IMR-90 (cell line): ENCODE measurements at places on chromosomes 6 and 20.

DNA sequence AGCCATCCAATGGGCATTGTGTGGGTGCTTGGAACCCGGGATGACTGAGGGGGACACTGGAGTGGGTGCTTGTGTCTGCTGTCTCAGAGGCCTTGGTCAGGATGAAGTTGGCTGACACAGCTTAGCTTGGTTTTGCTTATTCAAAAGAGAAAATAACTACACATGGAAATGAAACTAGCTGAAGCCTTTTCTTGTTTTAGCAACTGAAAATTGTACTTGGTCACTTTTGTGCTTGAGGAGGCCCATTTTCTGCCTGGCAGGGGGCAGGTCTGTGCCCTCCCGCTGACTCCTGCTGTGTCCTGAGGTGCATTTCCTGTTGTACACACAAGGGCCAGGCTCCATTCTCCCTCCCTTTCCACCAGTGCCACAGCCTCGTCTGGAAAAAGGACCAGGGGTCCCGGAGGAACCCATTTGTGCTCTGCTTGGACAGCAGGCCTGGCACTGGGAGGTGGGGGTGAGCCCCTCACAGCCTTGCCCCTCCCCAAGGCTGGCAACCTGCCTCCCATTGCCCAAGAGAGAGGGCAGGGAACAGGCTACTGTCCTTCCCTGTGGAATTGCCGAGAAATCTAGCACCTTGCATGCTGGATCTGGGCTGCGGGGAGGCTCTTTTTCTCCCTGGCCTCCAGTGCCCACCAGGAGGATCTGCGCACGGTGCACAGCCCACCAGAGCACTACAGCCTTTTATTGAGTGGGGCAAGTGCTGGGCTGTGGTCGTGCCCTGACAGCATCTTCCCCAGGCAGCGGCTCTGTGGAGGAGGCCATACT lies 49.4 kb downstream of the PYGB start:
- no peak overlapping the region for H3K4me3 ChIP-seq
- H3K36me3 ChIP-seq: peaks cover 46% of the 10 kb centered on the region
- H3K27me3 ChIP-seq: no peaks in the 10 kb centered on the region

DNA sequence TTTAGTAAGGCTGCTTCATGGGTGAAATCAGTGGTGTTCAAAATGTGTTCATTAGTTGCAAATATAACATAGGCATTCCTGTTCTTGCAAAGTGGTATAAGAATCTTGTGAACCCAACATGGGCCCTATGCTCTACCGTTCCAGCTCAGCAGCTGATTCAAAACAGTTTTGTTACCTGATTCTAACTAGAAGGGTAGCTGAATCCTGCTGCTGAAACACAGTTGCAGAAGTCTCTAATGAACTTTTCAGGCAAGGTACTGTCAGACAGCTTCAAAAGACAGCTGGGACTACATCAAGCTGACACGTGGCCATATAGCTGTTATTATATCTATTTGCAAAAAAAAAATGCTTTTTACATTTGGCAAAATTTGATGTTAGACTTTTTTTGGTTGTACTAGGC lies 22.7 kb downstream of the THEMIS start:
- no peaks in the 10 kb centered on the region; the same call in 1 of the 2 replicates for H3K27me3 ChIP-seq
- H3K36me3 ChIP-seq: no peaks in the 10 kb centered on the region
- no peak for DNase-seq
- no peaks in the 10 kb centered on the region for H3K4me1 ChIP-seq

DNA sequence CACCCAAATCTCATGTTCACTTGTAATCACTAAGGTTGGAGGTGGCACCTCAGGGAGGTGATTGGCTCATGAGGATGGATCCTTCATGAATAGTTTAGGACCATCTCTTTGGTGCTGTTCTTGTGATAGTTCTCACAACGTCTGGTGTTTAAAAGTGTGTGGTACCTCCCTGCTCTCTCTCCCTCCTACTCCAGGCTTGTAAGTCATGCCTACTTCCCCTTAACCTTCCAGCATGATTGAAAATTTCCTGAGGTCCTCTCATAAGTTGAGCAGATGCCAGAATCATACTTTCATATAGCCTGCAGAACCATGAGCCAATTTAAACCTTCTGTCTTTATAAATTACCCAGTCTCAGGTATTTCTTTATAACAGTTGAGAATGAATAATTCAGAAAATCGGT lies 16.6 kb downstream of the HLA-A start:
- H3K4me1 ChIP-seq: 0 out of 2 replicates have a peak, but pooled peaks cover 1% of the 10 kb centered on the region
- DNase-seq: no peak
- H3K27me3 ChIP-seq: no peaks in the 10 kb centered on the region

- H3K36me3 ChIP-seq: no peaks in the 10 kb centered on the region
- no peaks in the 10 kb centered on the region for H3K4me1 ChIP-seq
- no peak overlapping the region for H3K27ac ChIP-seq
- no peak for DNase-seq
These were observed 7.8 kb downstream of the DLGAP4 start for GRCh38 chr20:36313926-36314325.

GRCh38 chr20:3563548-3564177 lies 92.8 kb downstream of the ATRN start:
- no peak overlapping the region for H3K4me3 ChIP-seq
- H3K4me1 ChIP-seq: no peaks in the 10 kb centered on the region
- no peak overlapping the region for H3K27ac ChIP-seq
- H3K27me3 ChIP-seq: no peaks in the 10 kb centered on the region

DNA sequence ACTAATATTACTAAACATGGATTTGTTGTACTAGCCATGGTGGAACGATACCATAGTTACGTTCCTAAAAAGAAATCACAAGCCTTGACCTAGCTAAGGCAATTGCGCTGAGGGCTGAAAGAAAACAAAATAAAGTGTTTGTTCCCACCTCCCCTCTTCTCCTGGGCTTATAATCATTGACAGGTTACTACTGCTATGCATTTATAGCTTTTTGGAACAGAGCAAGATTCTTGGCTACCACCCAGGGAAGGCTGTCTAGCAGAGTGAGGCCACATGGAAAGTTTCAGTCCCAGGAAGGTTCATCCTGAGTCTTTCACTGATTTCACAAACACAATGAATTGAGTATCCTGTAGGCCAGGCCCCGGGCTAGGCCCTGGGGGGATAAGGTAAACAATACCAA lies 84.6 kb downstream of the TMEM170B start:
- 0 out of 2 replicates have a peak, but pooled peaks cover 4% of the 10 kb centered on the region for H3K4me1 ChIP-seq
- no peak overlapping the region for H3K4me3 ChIP-seq
- DNase-seq: no peak
- H3K27ac ChIP-seq: no peak overlapping the region

GRCh38 chr20:35467339-35468224 lies 12.2 kb downstream of the CEP250 start:
- H3K4me3 ChIP-seq: no peak overlapping the region
- H3K27ac ChIP-seq: peak overlapping the region; percentile 9; the same call in 1 of the 2 replicates
- peaks cover 27% of the 10 kb centered on the region for H3K36me3 ChIP-seq
- no peaks in the 10 kb centered on the region for H3K27me3 ChIP-seq
- DNase-seq: peak; percentile 64

DNA sequence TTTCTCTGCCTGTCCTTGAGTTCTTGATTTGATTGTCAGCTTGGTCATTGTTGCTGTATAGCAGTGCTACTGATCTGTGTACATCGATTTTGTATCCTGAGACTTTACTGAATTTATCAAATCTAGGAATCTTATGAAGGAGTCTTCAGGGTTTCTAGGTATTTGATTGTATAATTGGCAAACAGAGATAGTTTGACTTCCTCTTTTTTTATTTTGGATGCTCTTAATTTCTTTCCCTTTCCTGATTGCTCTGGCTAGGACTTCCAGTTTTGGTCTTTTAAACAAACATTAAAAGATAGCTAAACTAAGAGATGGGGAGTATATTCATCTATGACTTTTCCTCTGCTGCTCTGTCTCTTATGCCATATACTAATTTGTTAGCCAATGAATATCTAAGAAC lies 62.4 kb downstream of the NCOA7 start:
- no peaks in the 10 kb centered on the region for H3K36me3 ChIP-seq
- no peaks in the 10 kb centered on the region for H3K4me1 ChIP-seq
- H3K27me3 ChIP-seq: no peaks in the 10 kb centered on the region
- H3K27ac ChIP-seq: no peak overlapping the region

GRCh38 chr6:156174031-156174890 lies 602.9 kb upstream of the ARID1B start:
- no peaks in the 10 kb centered on the region for H3K27me3 ChIP-seq
- no peaks in the 10 kb centered on the region for H3K36me3 ChIP-seq
- H3K4me1 ChIP-seq: no peaks in the 10 kb centered on the region

GRCh38 chr6:123830120-123830519 lies 26.5 kb downstream of the NKAIN2 start:
- H3K27ac ChIP-seq: no peak overlapping the region
- H3K4me3 ChIP-seq: no peak overlapping the region
- H3K27me3 ChIP-seq: no peaks in the 10 kb centered on the region
- H3K36me3 ChIP-seq: no peaks in the 10 kb centered on the region

GRCh38 chr6:31794294-31794865 lies 1.2 kb downstream of the VARS1 start:
- peaks cover 16% of the 10 kb centered on the region for H3K36me3 ChIP-seq
- no peaks in the 10 kb centered on the region for H3K27me3 ChIP-seq
- H3K27ac ChIP-seq: peak overlapping the region; percentile 97
- peak; percentile 40 for DNase-seq

- H3K27me3 ChIP-seq: peaks cover 29% of the 10 kb centered on the region
- peaks cover 4% of the 10 kb centered on the region; the same call in 1 of the 2 replicates for H3K4me1 ChIP-seq
- H3K4me3 ChIP-seq: no peak overlapping the region
- H3K36me3 ChIP-seq: no peaks in the 10 kb centered on the region
- DNase-seq: no peak
These were observed 29.8 kb upstream of the MRPS18A start for GRCh38 chr6:43717389-43717788.

DNA sequence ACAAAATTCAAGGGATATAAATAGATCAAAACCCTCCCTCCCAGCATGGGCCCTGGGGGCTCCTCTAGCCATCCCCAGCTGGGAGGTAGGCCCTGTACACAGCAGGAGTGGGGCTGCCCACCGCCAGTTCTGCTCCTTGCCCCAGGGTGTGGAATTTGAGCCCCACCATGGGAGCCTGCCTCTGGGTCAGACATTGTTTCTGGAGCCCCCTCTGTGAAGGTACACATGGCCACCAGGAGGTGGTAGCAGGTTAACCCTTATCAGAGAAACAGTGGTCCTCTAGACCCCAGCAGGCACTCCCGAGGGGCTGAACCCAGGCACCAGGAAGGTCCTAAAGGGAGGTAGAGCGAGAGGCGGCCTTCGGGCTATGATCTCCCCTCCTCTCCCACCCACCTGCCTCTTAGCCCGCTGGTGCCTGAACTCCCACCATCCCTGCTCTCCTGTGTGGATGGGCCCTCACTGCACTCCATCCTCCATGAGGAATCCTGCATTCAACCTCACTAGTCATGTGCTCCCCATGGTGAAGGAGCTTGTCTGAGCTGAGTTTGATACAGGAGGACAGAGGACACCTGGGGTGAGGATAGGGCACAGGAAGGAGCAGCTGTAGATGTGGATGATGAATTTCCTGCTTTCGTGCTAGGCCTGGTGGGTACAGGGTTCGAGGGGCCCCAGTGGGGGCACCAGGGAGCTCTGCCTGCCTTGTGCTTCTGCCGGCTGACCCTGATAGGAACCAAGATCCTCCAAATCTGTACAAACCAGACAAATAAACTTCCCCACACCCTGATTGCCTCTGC lies 114.9 kb downstream of the GRM4 start:
- no peaks in the 10 kb centered on the region for H3K36me3 ChIP-seq
- DNase-seq: no peak
- no peak overlapping the region for H3K4me3 ChIP-seq
- H3K27me3 ChIP-seq: peaks cover 43% of the 10 kb centered on the region

DNA sequence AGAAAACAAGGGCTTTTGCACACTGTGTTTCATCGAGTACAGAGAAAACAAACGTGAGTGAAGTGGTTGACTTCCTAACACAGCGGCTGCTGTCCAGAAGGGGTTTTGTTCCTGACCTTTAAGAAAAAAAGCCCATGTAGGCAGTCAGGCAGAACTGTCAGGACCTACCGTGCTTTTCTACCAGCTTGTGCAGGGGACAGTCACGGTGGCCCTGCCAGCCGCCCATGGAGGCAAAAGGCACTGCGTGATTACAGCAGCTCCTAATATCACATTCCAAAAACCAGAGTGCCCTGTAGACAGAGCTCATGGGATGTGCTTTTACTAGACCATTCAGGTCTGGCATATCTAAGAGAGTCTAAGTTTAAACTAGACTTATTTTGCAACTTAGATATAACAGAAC lies 12.2 kb downstream of the TNFAIP3 start:
- no peak for DNase-seq
- no peak overlapping the region for H3K27ac ChIP-seq
- no peaks in the 10 kb centered on the region for H3K27me3 ChIP-seq
- peaks cover 3% of the 10 kb centered on the region for H3K4me1 ChIP-seq
- no peak overlapping the region for H3K4me3 ChIP-seq
